ENCODE measurements at places on chromosomes 12 and 14.

DNA sequence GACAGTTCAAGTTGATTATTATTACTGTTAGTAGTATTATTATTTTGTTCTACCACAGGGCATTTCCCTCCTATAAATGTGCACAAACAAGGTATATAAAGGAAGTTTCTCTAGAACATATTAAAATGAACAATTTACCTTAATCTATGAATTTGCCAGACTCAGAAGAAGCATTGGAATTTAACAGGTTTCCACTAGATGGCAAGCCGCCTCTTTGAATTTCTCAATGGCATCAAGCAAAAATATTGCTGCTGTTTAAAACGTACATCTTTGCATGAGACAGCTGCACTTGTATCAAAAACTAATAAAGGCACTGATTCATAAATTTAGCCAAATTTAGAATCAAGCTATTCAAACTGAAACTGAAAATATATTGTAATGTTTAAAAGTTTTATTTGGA lies 34.6 kb upstream of the MIS18BP1 start:
- no peak for DNase-seq

- no peak for DNase-seq
These were observed 5.0 kb downstream of the TBX5 start for GRCh38 chr12:114400925-114401324.

DNA sequence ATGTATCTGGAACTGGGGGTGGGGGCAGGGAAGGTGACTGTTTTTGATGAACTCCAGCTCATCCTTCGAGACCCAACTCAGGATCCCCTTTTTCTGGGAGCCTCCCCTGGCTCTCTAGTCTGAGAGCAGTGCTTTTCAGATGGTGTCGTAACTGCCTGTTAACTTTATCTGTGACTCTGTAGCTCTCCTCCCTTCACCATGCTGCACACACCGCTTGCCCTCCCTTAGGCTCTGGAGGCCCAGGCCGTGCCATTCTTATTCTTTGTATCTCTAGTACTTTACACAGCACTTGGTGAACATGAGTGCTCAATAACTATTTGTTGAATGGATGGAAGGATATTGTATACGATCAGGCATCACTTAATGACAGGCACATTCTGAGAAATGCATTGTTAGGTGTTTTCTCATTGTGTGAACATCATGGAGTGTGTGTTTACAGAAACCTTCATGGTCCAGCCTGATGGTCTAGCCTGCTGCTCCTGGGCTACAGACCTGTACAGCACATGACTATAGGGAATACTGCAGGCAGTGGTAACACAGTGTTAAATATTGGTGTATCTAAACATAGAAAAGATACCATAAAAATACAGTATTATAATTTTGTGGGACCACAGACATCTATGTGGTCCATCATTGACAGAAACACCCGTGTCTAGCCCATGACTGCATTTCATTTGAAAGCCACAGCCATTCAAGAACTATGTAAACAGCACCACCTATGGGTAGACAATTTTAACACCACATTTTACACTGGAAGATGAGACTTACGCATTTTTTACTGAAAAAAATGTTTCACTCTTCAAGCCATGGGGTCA lies 91.8 kb downstream of the EML1 start:
- peak; percentile 69 for DNase-seq

DNA sequence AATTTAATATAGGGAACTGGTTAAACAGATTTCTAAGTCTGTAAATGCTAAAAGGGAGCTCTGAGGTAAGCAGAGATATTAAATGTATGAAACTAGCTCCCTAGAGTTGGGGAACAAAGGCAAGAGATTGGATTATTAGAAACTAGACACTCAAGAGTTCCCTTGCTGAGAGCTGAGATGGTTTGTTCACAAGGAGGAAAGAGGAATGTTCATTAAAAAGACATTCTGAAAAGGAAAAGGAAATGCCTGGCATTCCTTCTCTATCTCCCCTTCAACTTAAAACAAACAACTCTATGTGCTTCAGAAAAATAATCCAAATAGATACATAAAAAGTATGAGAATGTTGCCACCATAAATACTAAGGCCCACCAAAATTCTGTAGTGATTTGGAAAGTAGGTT lies 73.7 kb downstream of the GALNT4 start:
- no peak for DNase-seq

DNA sequence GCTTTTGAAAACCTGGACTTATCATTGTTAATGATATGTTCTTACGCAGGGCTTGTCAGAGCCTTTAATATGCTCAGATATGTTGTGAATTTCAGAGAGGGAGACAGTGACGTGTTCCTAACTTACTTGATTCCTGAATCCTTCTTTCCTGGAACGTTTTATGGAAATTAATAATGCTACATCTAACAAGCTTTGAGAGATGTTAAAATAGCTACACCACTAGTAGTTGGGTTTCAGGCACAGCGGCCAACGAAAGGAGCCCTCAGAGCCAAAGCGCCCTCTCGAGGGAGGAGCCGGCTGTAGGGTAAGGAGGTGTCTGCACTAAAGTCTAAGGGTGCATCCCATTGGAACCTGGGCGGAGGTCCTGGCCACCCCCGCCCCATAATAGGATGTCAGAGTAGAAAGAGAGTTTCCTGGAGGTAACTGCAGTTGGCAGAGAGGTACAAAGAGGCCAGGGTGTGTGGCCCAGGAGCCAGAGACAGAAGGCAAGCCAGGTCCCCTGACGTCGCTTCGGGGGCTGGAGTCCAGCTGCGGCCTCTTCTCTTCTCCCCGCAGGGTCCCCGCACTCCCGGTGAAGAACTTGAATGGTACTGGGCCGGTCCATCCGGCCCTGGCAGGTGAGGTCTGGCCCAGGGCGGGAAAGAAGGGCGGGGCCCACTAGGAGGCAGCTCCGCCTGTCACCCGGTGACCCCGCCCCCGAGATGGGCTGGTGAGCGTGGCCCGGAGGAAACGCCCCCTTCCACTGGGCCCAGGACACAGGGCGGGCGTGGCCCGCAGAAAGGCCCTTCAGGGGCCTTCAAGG lies 36.3 kb downstream of the DTX1 start:
- DNase-seq = peak; percentile 61

DNA sequence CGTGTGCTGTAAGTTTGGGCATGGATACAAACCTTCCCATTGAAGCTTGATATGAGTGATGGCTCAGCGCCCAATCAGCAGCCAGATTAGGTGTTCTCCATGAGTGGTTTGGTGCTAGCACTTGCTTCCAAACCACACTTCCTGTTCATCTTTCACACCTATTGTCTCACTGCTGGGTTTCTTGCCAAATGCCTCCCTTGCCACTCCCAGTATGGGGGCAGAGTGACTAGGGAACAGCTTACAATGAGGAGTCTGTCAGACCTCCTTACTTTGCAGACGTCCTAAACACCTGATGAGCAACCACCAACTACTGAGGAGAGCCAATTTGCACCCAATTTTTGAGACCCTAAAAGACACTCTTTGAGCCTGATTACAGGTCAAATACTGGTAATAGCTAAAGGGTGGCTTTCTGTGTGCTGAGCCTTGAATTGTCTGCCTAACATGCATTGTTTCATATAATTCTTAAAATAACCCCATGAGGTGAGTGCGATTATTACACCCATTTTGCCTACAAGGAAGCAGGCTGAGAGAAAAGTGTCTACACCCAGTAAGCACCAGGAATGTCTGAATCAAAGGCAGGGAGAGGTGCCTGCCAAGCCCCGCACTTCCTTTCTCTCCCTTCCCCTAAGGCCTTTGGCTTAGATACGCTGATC lies 48.4 kb upstream of the FOS start:
- DNase-seq = peak; percentile 36

- DNase-seq = no peak
These were observed 613.7 kb downstream of the DIO2 start for GRCh38 chr14:79597566-79597965.

GRCh38 chr12:31813305-31813704 lies 84.5 kb upstream of the AMN1 start:
- DNase-seq = peak; percentile 52

GRCh38 chr14:60622210-60622916 lies 26.9 kb downstream of the SIX1 start:
- no peak for DNase-seq

GRCh38 chr14:51328772-51329353 lies 88.8 kb downstream of the TMX1 start:
- DNase-seq = no peak

GRCh38 chr12:10027311-10027710 lies 3.2 kb upstream of the CLEC9A start:
- DNase-seq = no peak

GRCh38 chr12:3944620-3945019 lies 71.4 kb upstream of the PARP11 start:
- no peak for DNase-seq

DNA sequence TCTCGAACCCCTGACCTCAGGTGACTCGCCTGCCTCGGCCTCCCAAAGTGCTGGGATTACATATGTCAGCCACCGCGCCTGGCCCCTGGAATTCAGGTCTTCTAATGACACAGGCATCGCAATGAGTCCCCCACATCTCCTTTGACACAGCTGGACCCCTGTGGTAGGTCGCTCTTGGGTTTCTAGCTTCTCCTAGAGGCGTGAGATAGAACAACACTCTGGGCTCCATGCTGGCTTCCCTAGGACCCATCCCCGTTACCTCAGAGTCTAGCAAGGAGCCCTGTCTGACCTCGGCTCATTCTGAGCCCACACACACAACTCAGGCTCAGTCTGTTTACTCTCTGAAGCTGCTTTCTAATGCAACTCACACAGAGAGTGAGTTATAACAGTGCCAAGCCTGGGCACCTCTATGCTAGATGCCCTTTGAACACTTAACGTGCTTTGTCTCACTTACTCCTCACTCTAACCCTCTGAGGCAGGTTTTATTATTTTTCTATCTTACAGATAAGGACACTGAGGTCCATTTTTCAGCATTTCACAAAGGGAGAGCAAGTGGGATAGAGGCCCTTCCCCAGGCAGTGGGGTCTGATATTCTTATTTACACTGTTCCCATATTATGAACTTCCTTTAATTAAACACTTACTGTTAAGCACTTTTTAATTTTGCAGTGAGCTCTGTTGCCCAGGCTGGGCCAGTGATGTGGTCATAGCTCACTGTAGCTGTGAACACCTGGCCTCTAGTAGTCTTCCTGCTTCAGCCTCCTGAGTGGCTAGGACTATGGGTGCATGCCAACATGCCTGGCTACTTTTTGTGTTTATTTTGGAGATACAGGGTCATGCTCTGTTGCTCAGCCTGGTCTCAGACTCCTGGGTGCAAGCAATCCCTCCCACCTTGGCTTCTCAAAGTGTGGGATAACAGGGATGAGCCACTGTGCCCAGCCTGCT lies 40.6 kb upstream of the RBM19 start:
- no peak for DNase-seq

DNA sequence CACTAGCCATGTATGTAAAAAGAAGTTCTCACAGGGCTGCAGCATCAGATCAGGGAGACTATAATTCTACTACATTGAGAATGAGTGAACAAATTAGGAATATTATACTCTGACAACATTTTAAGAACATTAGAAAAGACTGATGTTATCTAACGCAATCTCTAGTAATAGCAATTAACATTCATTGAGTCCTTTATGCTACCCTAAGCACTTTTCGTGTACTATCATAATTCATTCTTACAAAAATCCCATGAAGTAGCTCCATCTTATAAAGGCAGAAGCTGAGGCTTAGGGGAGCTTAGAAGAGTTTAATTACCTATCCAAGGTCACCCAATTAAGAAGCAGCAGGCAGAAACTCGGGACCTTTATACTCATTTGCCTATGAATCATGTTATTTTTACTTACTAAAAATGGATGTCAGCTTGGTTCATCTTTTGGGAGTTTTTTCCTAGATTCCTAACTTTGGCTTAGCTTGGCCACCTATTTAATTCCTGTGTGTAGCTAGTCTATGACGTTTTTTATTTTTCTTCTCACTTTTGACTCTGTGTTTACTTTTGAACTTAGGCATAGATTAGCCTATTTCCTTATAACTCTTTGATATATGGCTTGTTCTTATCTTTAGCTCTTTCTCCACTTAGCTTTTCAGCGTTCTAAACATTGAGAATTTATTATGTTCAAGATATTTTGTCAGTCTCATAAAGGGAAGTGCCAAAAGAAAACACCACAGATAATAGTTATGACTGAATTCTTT lies 333.5 kb upstream of the DCN start:
- no peak for DNase-seq

DNA sequence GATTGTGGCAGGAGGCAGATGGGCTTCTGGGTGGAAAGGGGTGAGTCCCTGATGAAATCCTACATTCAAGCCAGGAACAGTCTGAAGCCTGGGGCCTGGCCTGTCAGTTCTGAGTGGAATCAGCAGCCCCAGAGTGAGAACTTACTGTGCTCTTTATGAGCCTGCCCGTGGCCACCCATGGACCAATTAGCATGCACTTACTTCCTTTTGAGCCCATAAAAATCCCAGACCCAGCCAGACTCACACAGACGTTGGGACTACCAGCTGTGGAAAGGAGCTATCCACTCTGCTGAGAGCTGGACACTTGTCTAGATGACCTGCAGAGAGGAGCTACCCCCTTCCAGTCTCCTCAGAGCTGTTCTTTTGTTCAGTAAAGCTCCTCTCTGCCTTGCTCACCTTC lies 104.5 kb downstream of the MNAT1 start:
- DNase-seq = no peak

DNA sequence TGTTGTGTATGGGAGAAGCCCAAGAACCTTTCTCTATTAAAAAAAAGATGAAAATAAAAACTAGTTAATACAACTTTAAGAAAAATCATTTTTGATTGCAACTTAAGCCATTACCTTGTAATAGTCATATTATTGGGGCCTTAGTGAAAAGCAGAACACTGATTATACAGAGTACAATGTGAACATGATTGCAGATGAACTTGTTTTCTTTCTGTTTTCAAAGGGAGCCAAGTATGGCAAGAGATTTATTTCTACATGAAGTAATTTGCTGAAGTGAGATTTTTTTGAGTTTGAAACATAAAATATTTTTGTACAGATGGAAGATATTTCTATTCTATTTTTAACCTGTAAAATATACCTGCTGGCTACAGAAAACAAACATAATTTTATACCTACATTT lies 104.9 kb downstream of the GPR135 start:
- no peak for DNase-seq

DNA sequence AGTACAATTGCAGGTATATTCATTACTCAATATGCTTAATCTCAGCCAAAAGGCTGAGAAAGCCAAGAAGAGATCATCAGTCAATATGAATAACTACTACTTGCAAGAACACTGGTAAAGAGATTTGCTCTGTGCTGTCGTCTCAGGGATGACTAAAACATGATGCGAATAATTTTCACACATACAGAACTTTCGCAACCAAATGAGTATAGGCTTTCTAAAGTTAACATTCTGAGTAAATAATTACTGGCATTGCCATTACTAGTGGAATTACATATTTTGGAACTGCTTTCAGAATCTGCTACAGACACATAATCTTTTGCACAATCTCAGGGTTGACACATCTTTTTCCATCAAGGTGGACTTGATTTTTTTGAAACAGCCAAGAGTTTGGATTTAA lies 24.7 kb downstream of the NCKAP1L start:
- no peak for DNase-seq

DNA sequence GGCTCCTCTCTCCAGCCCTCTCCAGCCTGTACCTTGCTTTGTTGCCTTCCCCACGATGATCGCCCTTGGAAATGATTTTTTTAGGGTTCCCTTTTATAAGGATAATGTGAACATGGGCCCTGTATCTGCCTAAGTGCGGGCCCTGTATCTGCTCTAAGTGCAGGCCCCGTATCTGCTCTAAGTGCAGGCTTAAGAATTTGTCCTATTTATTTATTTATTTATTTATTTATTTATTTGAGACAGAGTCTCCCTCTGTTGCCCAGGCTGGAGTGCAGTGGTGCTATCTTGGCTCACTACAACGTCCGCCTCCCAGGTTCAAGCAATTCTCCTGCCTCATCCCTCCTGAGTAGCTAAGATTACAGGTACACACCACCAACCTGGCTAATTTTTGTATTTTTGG lies 22.5 kb downstream of the GALNT16 start:
- DNase-seq = no peak

GRCh38 chr14:50215416-50215815 lies 16.0 kb downstream of the SOS2 start:
- no peak for DNase-seq
